Adipocyte (in vitro differentiated cells): ENCODE measurements at places on chromosomes 6 and 20.

- no peak for DNase-seq
Measured at GRCh38 chr6:14426281-14426680, 308.7 kb downstream of the CD83 start.

GRCh38 chr6:33000055-33000454 is 9.3 kb downstream of the HLA-DOA start:
- no peak for DNase-seq

DNA sequence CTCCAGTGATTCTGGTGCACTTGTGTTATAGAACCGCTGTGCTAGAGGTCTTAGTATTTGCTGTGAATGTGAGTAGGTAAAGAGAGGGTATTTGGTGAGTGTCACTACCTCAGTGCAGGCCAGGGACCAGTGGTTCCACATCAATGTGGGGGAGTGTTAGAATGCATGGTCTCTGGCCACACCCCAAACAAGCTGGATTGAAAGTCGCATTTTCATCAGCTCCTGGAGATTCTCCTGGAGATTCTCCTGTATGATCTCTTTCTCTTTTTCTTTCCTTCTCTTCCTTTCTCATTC is 26.8 kb upstream of the BCAS1 start:
- DNase-seq: no peak

DNA sequence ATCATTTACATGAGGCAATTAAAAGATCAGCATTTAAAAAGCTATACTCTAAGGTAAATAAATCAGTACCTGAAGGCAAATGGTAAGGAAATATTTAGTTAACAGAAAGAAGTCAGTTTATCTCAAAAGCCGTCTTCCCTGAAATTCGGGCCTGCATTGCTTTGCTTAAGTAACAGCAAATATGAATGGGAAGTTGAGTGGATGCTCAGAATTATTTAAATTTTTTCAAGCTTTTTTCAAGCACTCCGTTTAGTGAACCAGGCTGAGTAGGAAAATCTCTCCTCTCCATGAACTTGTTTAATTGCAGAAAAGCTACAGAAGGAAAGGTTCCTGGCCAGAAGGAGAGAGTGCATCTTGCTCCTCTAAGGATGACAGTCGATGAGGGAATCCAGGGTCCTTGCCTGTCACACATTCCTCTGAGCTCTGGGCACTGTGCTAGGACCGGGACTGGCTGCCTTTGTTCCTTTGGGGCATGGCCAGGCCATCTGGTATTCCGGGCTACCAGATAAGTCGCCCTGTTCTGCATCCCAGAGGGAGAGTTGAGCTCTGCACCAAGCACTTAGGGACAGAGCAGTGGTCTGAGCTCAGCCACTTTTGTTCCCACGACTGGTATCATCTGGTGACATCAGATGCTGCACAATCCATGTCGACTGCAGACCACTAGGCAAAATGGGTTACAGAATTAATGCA is 77.6 kb downstream of the RIN2 start:
- no peak for DNase-seq

- DNase-seq: peak; percentile 66
Measured at GRCh38 chr6:25277857-25278256, 1.3 kb upstream of the CARMIL1 start.

GRCh38 chr6:7184502-7184901 is 76.7 kb downstream of the RREB1 start:
- no peak for DNase-seq

DNA sequence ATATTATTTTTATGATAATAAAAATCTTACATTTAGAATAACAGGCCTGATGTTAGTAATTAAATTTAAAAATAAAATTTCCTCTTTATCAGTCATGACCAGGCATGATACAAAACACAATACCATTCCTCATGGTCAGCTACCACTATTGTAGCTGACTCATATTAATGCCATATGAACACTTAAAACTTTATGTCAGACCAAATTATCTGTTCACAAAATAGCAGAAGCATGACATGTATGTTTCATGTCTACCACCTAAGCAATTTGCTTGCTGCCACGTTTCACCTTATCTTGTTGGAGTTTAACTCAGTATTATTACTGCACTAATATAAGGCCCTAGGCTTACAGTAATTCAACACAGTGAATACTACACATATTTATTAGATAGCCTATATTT is 65.7 kb downstream of the HTR1B start:
- no peak for DNase-seq

GRCh38 chr6:126199466-126199865 is 140.4 kb upstream of the CENPW start:
- DNase-seq: no peak

- no peak for DNase-seq
Measured at GRCh38 chr20:14522595-14522994, 185.2 kb upstream of the FLRT3 start.
